ENCODE measurements at places on chromosomes 6 and 20.

DNA sequence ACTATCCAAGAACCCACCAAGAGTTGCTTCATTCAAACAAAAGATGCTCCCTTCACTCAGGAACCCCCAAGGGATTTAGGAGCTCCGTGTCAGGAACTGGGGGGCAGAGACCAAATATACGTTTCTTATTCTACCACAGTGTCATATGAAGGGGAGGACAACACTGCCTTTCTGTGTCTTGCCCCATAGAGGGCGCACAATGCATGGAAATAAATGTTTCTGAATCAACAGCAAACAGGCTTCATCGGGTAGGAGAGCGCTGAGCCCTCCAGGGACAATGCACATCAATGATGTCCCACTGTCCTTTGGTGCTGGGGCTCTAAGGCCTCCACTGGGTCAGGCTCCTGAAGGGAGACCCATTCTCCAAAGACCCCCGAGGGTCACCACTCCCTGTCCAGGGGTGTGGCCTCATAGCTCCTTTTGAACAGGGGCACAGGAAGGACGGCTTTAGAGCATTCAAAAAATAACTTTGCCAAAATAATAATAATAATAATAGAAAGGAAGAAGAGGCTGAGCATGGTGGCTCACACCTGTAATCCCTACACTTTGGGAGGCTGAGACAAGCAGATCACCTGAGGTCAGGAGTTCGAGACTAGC is 31.1 kb downstream of the PLG start:
- DNase-seq: no peak

GRCh38 chr6:106315765-106316374 is 9.7 kb downstream of the ATG5 start:
- DNase-seq: no peak

DNA sequence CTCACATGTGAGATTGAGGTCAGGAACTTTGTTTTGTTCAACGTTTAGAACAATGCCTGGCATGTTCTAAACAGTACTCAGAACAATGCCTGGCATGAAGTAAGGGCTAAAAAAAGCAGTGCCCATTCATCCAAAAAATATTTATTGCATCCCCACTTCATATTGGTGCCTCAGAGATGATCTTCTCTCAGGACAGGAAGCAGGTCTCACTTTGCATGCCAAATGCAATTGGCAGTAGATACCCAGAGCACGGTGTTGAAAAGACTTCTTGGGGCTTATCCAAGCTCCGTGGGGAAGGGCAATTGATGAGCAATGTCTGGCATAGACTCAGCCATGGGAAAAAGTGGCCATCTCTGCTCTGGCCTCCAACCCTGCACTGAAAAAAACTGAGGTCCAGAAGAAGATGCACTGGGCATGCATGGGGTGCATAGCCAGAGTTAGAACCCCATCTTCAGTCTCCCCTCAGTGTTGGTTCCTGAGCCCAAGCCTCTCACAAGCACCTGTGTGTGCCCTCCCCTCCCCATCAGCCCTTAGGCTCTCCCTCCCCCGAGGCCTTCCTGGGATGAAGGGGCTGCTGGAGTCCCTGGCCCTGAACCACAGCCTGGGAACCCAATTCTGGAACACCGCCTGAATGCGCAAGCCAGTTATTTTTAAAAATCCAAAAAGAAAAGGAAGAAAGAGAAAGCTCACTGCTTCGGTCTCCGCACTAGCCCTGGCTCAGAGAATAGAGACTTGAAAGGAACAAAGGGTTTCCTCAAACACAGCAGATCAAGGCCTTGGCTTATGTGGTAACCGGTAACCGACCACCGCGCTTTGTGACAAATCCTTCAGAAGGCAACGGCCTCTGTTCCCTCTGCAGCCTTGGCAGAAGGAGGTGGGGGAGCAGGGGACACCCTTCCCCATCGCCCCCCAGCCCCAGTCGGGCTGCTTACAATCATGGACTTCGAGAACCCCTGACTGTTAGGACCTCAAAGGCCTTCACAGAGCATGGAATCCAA is 78.5 kb upstream of the SIRPA start:
- no peak for DNase-seq

DNA sequence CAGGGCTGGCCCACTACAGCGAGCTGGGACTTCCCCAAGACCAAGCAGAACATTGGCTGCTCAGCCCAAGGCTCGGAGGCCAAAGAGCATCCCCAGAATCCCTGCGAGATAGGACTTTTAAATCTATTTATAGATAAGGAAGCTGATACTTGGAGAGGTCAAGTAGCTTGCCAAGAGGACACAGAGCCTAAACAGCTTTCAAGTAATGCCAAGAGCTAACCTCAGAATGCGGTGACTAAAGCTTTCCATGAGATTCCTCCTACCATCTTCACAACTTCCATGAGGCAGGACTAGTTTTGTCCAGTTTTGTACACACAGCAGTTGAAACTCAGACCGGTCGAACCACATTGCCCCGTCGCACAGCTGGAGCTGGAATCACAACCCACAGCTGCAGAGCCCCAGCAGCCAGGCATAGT is 168.1 kb upstream of the TOP1 start:
- DNase-seq: no peak

GRCh38 chr6:124795643-124796463 is 166.4 kb upstream of the RNF217 start:
- DNase-seq: no peak

DNA sequence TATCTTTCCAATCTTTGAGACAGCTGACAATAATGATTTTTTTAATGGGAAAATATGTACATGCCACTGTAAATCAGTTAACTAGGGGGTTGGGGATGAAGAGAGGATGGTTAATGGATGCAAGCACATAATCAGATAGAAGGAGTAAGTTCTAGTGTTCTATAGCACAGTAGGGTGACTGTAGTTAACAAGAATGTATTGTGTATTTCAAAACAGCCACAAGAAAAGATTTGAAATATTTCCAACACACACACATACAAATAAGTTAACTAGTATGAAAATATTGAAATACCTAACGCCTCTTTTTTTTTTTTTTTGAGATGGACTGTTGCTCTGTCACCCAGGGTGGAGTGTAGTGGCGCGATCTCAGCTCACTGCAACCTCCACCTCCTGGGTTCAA is 153.4 kb upstream of the SALL4 start:
- no peak for DNase-seq

DNA sequence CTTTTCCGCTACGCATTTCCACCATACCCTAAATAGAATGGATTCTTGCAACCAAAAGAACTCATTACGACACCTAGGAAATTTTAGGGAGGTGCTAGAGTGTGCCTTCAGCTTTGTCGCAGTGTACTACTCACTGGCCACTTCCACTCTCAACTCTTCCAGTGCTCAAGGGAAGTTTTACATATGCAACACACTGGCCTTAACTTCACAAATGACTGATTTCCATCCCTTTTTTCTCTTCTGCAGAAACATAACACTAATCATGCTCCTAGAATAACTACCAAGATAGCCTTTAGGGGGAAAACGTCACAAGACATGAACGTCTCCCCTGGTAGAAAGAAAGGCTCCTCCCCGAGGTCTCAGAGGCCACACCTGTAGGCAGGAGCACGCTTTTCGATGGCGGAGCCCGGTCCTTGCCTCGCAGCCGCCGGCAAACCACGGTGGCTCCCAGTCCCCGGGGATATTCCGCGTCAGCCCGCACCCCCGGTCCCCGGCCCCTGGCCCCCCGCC is 584 bp downstream of the LYRM4 start:
- peak; percentile 28 for DNase-seq

DNA sequence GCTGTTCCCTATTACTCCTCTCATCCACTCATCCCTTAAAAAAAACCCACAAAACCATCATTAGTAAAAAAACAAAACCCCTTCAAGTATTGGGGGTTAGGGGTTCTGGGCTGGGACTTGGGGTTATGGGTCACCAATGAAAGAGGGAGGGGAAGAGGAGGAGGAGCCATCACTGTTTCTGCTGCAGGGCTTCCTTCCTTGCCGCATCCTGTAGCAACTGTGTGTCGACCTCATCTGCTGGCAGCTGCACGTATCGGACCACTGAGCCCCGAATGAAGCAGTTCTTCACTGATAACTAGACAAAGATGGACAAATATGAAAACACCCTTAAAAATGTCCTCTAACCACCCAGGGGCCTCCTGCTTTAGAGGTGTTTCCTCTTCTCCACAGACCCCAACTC is 2.0 kb upstream of the VARS1 start:
- DNase-seq: no peak

DNA sequence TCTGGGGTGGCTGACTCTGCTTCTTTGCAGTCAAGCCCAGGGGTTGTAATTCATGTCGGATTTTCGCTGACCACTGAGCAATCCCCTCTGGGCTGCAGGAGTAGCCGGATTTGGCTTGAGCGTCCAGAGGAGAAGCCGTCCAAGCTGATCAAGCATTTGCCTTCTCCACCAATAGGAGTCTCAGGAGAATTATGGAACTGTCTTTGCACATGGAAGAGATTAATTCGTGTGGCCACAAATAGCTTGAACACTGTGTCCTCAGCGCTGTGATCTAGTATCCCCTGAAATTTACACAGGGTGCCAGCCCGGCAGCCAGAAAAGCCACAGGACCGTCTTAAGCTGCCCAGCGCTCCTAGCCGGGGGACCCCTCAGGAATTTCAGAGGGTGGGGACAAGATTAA is 37.1 kb downstream of the EYA2 start:
- DNase-seq: no peak

DNA sequence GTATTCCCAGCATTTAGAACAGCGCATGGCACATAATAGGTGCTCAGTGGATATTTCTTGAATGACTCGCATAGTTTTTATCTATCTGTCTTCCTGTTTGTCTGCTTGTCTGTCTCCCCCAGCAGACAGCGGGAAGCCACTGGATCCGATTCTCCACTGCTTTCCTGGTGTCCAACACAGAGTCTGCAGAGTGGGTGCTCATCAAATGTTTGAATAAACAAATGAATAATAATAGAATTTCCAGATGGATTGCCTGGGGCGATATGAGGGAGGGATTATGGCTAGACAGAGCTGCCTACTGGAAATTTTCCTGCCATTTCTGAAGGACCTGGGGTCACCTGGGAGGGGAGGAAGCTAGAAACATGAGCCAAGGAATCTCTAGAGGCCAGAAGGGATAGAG is 18.9 kb downstream of the CDH22 start:
- no peak for DNase-seq
